Karpas-422 (cell line): ENCODE measurements at places on chromosomes 1 and 21. TPM values are rescaled to one million over a fixed set of nuclear protein-coding genes. Genes with fewer than 3 reads are reported as not detected.

DNA sequence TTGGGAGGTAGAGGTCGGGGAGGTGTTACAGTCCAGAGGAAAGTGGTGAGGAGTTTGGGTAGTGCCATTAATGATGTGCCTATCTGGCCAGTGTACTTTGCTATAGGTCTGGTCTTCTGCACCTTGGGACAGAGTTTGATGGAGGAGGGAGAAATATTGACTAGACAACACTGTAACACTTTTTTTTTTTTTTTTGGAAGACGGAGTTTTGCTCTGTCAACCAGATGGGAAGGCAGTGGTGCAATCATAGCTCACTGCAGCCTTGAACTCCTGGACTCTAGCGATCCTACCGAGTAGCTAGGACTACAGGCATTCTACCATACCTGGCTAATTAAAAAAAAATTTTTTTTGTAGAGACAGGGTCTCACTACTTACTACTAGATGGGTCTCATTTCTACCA is 1.9 kb downstream of the SCP2 start:
- DNase-seq: no peak

BCL10 gene
- total RNA-seq: 16.5 and 32.2 TPM in 2 replicates

MYBPH gene
- total RNA-seq: 52.4 and 62.2 TPM in 2 replicates

DNA sequence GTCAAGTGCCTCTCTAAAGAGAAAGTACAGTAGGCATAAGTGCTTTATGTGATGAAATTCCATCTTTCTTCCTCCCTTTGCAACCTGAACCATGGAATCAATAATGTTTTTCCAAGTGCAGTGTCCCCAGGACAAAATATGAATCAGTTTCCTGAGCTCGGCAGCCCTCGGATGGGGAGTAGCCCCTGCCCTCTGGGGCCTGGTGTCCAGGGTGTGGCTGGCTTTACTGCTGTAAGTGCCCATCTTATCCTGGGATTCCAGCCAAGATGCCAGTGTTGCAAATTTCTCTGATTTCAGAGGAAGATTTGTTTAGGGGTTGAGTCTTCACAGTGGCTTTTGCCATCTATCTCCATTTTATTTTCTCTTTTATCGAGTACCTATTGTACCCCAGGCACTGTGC is 40.5 kb upstream of the SRP9 start:
- no peak for DNase-seq

DNA sequence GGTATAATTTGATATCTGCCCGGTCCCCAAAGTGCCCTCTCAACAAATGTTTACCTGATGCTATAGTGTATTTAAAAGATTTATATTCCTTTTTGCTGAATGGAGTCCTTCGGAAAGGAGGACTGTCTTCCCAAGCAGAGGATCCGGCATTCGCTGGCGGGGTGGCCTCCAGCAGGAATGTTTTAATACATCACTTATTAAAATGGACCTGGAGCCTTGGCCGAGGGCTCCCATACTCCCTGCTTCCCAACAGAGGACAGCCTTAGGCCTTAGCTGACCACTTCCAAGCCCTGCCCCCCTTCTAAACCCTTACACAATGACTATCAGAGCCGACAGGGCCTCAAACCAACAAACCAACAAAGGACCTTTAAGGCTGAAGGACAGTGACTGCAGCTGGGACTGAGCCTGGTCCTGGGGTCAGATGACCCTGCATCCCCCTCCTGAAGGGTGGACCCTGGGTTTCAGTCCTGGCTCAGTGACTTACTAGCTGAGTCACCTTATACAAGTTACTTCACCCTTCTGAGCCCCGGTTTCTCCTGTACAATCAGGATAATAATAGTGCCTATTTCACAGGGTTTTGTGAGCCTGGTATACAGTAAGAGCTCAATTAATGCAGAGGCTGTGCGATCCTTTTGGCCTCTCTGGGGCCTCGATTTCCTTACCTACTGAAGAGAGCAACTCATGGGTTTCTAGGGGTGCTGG is 5.6 kb downstream of the CAMK2N1 start:
- no peak for DNase-seq
